ENCODE measurements at places on chromosomes 1 and 21.
A peak's percentile ranks its signal among the peaks of the same experiment; 100 is the strongest.

DNA sequence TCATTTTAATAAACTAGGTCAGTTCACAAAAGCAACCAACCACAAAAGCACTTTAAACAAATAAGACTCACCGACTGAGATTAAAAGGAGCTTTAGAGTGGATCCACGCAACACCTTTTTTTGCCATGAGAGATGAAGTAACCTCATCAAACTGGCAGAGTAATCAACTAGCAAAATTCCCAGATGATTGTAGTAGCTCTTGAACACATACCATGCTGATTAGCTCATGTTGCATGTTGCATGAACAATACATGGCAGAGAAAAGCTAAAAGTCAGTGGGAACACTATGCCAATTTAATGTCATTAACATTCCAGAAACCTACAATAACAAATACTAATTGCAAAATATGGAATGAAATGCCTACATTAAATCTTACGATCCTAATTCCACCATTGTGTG, 4.1 kb downstream of the WARS2 start:
- DNase-seq: no peak

DNA sequence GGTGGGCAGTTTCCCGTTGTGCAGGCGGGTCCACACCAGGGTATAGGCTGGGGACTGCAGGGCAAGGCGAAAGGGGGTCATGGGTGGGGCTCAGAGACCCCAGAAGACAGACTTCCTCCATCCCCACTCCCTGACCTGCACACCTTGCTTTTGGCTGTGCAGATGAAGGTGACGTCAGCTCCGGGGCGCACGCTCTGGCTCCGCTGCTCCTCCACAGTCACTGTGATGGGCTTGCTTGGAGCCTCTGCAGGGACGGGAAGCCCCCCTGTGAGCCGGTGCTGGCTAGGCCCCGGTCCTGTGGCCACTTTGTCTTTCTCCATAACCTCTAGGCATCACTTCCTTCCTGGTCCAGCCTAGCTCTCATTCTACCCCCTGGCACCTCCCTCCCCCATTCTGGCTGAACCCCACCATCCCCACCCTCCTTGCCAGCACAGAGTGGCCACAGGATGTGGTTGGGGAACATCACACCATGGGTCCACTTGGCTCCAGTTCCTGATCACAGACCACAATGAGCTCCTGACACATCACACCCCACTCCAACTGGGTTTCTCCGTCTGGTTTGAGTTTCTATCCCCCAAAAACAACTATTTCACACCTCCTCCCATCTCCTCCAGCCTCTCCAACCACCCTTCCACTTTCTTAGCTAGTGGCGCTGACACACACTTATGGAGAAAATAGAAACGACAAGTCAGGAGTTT, 45.2 kb downstream of the LDLRAD2 start:
- peak; percentile 5 for DNase-seq

DNA sequence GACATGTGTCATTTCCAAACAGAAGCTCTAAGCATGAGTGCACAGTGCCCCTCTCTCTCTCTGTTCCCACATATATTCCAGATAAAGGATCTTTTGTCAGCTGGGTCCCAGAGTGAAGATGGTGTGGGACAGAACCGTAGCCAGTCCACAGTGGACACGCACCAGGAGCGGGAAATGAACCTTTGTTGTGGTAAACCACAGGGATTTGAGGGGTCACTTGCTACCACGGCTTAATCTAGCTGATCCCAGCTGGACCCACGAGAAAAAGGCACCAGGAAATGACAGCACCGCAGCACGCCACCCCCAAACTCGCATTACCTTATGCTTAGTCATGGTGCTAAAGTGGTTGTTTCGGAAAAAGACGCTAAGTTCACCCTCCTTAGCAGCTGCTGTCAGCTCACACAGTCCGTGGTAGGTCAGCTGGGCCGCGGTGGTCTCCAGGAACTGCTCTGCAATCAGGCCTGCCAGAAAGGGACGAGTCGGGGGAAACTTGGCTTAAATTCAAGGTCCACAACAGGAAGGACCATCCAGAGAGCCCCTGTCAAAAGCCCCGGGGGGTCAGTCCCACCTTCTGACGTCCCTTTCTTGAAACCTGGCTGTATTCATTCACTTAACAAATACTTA, 7.5 kb downstream of the MINDY1 start:
- peak; percentile 61 for DNase-seq

- no peak for DNase-seq
Observed at GRCh38 chr1:175297291-175297690, 104.7 kb upstream of the KIAA0040 start.

DNA sequence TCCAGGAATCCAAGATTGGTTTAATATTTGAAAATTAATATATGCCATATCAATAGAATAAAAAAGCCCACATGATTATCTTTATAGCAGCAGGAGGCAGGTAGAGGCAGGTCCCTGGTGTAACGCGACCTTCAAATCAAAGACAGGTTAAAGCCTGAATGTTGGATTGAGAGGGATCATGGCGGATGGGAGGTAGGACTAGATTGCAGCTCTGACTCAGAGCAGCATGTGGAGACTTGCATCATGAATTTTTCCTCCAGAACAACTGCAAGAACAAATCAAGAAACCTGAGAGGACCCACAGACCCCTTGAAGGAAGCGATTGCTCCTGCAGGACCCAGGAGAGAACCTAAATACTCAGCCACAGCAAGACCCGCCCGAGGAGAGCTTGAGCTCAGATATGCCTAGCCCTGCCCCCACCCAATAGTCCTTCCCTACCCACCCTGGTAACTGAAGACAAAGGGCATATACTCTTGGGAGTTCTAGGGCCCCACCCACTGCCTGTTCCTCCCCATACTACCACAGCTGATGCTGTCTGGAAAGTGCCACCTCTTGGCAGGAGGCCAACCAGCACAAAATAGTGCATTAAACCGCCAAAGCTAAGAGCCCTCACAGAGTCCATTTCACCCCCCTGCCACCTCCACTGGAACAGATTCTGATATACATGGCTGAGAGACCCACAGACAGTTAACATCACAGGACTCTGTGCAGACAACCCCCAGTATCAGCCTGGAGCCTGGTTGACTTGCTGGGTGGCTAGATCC, 19.5 kb downstream of the S100B start:
- DNase-seq: no peak

- peak; percentile 86 for DNase-seq
Observed at GRCh38 chr1:100718581-100718980, 961 bp upstream of the VCAM1 start.

GRCh38 chr1:180854456-180854855, 58.2 kb upstream of the KIAA1614 start:
- no peak for DNase-seq

DNA sequence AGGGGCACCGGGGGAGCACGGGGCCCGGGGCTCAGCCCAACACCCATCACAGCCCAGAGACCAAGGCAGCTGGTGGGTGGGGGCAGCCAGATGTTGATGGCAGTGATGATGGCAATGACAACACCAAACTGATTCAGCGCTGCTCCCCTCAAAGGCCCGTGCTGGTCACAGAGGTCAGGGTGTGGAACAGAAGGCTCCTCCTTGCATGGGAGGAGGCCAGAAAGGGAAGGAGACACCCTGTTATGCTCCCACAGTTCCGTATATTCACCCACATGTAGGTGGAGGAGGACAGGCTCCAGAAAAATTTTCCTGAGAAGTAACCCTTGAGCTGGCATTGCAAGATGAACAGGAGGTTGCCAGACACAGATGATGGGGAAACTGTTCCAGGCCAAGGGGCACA, 414 bp downstream of the GUCA2B start:
- DNase-seq: peak; percentile 7
